Body of pancreas (tissue), 4 donors: ENCODE measurements at places on chromosomes 6 and 20. TPM values are rescaled to one million over a fixed set of nuclear protein-coding genes. Genes with fewer than 3 reads are reported as not detected.

DNA sequence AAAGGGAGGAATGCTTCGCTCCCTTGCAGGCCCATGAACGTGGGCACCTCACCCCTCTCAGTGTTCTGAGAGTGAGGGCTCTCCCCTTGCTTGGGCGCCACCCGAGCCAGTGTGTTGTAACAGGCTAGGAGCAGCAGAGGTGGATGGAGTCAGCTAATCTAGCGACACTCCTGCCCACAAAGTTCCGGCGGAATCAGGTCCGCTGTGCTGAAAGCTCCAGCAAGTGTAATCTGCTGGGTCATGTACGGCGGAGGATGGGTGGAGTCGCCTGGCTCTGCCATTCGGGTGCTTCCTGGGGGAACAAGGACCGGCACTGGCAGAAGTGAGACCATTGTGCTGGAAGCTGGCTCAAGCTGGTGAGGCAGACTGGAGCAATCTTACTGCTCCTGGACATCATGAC, 1310.1 kb downstream of the EPHA7 start:
- DNase-seq = no peak
- no peaks in the 10 kb centered on the region for H3K4me1 ChIP-seq
- no peak overlapping the region for H3K4me3 ChIP-seq
- H3K36me3 ChIP-seq = no peaks in the 10 kb centered on the region

DNA sequence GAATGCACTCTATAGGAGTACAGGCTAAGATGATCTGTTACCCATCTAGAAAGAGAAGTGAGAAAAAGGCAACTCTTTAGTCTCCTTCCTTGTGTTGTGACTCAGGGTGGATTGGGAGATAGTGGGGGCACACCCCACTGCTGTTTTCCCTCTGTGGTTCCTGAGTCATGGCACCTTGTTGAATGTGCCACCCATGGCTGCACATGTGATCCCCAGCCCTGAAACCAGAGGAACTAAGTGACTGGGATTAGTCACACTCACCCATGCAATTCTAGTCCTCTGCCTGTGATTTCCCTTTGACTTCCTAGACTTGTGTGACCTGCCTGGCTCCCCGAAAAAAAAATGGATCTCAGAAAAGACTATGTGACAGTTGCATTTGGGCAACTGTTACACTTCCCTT, 48.6 kb upstream of the HTR1B start:
- no peaks in the 10 kb centered on the region for H3K36me3 ChIP-seq
- H3K27ac ChIP-seq = no peak overlapping the region

DNA sequence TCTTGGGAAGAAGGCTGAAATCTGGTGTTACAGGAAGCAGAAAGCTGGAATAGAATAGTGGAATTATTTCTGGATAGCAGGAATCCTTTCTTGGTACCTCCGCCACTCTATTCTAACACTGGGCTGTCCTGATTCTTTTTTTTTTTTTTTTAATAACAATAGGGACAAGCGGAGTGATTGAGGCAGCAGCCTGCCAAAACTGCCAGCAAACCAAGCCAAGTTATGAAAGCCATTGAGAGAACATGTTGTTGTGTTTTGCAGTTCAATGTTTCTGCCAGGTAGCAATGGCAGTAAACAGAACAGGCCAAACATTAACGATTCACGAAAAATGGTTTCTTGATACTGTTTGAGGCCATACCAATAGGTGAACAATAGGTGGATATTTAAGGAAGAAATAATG, 47.1 kb downstream of the SLC26A8 start:
- H3K27ac ChIP-seq = no peak overlapping the region
- DNase-seq = no peak

DNA sequence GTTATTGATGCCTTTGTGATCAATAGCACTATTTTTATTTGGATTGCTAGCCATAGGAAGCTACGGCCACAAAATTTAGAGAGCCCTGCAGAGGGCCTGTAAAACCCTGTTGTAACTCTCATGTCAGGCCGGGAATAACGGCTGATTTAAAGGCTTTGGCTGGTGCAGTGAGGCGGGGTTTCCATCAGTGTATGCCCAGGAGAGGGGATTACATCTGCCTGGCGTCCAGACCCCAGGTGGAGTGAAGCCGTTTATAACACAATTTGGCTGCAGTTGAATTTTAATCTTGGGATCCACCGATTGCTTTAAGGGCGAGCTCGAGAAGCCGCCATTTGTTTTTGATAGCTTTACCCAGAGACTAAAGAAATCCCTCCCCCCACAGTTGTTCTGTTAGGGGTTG, 29.1 kb upstream of the APCDD1L start:
- H3K4me1 ChIP-seq = no peaks in the 10 kb centered on the region
- H3K27me3 ChIP-seq = no peaks in the 10 kb centered on the region
- DNase-seq = no peak
- H3K36me3 ChIP-seq = no peaks in the 10 kb centered on the region
- no peak overlapping the region for H3K4me3 ChIP-seq
- no peak overlapping the region for H3K27ac ChIP-seq

DNA sequence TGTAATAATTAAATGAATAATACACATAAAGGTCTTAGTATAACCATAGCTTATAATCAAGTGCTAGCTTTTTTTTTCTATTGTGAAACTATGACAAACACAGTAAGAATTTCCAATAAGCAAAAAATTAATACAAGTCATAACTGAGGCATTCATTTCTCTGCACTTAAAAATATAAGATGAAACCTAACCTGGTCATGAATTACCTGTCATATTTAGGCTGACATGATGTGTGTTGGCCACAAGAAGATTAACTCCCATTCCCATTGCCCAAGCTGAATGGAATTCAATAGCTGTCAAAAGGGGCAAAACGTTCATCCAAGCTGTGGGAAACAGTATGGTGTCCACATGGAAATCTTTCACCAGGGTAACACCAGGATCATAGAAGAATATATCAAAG, 5.4 kb downstream of the VNN2 start:
- no peak overlapping the region for H3K27ac ChIP-seq
- no peak overlapping the region for H3K4me3 ChIP-seq
- DNase-seq = no peak
- H3K27me3 ChIP-seq = no peaks in the 10 kb centered on the region

Gene C6orf118
- total RNA-seq = 0.52 TPM
